ENCODE measurements at places on chromosomes 1 and 21.

DNA sequence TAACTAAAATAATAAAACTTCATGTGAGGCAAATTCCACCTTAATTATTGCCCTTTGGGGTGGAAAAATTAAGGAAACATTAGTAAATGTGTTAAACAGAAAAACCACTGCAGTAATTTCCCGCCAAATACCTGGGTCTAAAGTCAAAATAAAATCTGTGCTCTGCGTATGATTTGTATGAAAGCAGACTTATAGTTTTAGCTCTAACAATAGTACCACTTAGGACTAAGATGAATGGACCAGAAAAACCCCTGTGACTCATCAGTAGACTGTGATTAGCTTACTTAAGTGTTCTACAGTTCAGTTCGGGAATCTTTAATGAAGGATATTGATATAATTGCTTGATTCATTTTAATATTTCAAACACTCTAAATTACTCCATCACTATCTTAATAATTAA is 23.3 kb upstream of the C1orf105 start:
- no peak for DNase-seq

GRCh38 chr1:187474336-187474735 is 645.6 kb downstream of the PLA2G4A start:
- no peak for DNase-seq

GRCh38 chr1:28965271-28965870 is 51.0 kb downstream of the EPB41 start:
- no peak for DNase-seq

DNA sequence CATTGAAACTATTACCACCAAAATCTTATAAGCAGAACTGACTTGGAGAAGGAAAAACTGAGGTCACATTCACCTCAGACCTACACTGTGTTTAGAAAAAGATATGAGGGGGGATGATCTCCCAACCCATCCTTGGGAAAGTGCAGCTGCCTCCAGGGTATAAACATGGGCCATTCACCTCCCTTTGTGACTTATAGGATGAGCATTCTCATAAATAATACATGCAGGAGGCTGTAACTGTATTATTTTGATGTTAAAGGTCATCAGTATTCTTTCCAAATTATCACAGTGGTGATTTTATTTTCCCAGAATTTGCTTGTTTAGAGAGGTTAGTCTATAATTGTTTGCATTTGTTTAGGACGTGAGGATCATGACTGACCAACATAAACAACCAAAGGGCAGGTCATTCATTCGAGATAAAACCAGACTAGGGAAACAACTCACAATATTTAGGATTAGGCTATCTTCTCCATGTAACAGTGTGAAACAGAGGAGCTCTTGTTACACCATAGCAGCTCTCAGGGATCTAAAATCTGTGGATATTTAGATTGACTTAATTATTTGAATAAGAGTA is 109.2 kb upstream of the NR5A2 start:
- no peak for DNase-seq
